ENCODE measurements at places on chromosomes 6 and 20. TPM values are rescaled to one million over a fixed set of nuclear protein-coding genes. Genes with fewer than 3 reads are reported as not detected.

SLC17A2 gene
- total RNA-seq: not detected

COL9A1 gene
- not detected for total RNA-seq

DNA sequence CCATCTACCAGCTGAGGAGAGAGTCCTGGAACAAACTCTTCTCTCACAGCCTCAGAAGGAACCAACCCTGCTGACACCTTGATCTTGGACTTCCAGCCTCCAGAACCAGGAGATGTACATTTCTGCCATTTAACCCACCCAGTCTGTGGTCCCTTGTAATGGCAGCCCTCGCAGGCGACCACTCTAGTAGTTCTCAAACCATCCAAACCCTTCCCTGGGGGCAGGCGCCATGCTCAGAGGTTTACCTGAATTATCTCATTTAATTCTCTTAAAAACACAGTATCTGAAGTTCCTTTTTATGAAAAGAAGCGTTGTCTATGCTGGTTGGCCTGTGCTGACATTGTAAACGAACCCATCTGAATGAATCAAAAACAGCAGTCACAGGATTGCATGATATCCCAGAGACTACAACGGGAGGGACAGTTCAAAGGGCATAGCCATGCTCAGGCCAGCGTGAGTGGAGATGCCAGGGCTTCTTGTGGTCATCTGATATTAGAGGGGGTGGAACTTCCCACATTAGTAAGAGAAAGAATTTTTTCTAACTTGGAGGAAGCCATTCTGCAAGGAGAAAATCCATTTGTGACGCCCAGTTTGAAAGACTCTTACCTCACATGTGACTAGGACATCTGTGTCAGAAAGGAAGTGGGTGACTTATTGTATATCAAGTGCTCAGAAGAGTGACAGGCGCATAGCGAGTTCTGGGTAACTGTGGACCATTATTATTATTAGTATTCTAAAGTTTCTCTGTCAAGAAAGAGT is 17.2 kb upstream of the TAGAP start:
- DNase-seq: no peak

DNA sequence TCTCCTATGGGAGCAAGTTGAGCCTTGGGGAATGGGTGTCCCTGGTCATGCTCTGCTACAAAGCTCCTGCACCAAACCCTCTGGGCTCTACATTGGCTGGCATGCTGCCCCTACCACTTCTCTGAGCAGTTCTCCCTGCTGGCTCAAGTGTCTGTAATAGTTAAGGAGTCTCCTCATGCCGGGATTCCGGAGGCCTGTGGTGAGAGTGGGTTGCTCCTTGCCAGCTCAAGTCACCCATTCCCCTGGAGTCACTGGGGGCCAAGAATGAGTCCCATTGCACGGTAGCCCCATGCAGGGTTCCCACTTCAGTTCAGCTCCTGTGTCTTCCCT is 173.9 kb downstream of the PRDM13 start:
- DNase-seq: no peak

- no peak for DNase-seq
These were observed 61.7 kb upstream of the NUP153 start for GRCh38 chr6:17768388-17768787.

GRCh38 chr6:51511081-51511480 is 576.3 kb downstream of the PKHD1 start:
- no peak for DNase-seq

GRCh38 chr20:62503401-62504178 is 27.8 kb upstream of the GATA5 start:
- DNase-seq: no peak

GRCh38 chr6:111552241-111552744 is 53.4 kb downstream of the TRAF3IP2 start:
- no peak for DNase-seq

- DNase-seq: no peak
These were observed 52.3 kb downstream of the RNGTT start for GRCh38 chr6:88910922-88911778.

DNA sequence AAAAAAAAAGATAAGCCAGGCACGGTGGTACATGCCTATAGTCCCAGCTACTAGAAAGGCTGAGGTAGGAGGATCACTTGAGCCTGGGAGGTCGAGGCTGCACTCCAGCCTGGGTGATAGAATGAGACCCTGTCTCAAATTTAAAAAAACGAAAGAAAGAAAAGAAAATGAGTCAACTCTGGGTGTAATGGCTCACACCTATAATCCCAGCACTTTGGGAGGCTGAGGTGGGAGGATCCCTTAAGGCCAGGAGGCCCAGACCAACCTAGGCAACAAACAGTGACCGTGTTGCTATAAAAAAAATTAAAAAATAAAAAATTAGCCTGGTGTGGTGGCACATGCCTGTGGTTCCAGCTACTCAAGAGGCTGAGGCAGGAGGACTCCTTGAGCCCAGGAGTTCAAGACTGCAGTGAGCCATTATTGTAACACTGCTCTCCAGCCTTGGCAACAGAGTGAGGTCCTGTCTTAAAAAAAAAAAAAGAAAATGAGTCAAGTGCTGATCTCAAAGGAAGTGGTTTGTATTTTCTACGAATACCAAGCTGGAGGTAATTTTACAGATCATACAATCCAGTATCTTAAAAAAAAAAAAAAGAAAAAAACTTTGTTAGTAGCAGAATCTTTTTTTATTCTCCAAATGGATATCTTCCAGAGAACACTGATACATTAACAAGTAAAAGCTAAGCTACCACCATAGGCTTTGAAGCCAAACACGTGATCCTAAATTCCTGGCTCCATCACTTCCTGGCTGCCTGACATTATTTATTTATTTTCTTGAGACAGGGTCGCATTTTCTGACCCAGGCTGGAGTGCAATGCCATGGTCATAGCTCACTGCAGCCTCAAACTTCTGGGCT is 5.7 kb downstream of the COMMD7 start:
- no peak for DNase-seq

GRCh38 chr6:141550471-141550870 is 582.3 kb upstream of the GJE1 start:
- no peak for DNase-seq

RAET1G gene
- 1.2 TPM for total RNA-seq

DEFB121 gene
- total RNA-seq: not detected

VIP gene
- total RNA-seq: not detected

- no peak for DNase-seq
These were observed 801 bp downstream of the TBPL1 start for GRCh38 chr6:133953634-133954415.

HSPA1L gene
- 0.82 TPM for total RNA-seq

GRCh38 chr6:148578489-148578814 is 168.4 kb upstream of the UST start:
- no peak for DNase-seq

DNA sequence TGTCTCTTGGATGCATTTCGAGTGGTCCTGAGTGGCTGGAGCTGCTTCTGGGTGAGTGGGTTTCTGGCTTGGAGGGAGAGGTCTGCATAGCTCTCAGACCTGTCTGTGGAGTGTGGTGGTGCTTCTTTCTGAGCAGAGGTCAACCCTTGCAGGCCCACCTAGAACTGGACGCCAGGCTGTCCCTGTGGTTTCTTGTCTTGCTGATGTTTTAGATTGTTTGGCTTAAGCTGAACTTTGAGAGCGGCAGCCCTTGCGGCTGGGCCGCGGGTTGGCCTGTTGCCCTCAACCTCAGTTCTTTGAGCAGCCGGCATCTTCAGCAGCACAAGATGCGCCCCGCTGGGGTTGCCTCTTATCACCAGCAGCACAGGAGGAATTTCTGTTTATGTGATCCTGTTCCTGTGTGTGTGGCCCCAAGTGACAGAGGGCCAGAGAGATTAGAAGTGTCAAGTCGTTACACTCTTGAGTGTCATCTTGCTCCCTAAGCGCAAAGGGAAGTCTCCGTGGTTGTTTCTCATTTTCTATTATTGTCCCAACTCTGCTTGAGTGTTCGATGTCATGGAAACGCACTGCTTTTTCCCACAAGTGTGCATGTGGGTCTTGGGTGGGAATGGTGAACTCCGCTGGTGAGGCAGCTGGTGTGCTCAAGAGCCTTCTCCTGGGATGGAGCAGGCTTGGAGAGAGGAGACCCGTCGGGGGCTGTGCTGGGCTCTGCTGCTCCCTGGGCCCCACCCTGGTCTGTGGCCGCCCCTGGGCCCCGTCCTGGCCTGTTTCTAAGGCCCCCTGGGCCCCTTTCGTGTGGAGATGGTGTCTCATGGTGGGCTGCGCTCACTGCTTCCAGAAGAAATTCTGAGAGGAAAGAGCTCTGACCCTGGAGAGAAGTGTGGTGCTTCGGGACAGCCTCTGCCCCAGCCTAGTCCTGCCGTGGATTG is 20.1 kb upstream of the SLC22A1 start:
- no peak for DNase-seq

GRCh38 chr20:46433051-46433450 is 26.6 kb upstream of the ELMO2 start:
- no peak for DNase-seq

GRCh38 chr20:49587111-49587570 is 19.2 kb upstream of the PTGIS start:
- DNase-seq: no peak

DNA sequence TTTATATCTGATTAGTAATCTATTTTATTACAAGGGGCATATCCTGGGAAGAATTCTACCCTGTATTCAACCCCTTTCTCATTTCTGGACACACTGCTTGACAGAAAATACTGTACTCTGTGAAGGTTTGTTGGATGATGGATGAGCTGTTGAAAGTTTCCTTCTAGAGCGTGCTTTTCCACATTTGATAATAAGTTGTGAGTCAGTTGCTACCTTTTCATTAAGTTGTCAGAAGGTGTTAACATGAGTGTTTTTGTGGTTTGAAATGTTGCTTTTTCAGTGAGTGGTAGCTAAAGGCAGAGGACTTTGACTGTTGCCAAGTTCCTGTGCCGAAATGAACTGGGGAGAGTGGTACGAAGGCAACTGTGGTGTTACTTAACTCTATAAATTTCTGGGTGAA is 3.9 kb upstream of the ECI2 start:
- no peak for DNase-seq

RBM24 gene
- total RNA-seq: 5.1 TPM

DNA sequence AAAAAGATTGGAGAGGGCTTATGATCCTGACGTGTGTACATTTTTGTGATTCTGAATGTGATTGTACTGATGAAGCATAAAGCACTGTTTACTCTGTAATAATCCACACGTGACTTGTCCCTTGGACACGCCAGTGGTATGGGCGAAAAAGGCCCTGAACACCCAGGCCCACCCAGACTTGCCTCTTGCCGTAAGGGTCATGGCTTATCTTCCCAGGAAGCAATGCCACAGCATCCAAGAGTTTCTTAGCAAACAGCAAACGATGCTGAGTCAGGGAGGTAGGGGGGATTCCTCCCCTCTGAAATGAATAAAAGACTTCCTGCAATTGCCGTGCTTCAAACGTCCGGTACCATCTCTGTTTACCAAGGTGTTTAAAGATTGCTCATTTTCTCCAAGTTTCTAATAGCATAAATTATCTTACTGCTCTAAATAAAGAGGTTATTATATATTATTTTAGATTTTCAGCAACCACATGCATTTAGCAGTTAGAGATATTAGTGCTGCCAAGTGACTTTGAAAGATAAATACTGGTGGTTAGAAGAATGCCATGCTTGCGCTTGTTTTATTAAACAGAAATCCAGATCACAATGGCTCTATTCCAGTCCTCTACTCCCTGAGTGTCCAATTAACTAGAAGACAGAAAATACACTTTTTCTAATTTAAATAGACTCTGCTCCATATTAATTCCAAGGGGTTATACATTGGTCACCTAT is 212.8 kb upstream of the CST7 start:
- no peak for DNase-seq

DNA sequence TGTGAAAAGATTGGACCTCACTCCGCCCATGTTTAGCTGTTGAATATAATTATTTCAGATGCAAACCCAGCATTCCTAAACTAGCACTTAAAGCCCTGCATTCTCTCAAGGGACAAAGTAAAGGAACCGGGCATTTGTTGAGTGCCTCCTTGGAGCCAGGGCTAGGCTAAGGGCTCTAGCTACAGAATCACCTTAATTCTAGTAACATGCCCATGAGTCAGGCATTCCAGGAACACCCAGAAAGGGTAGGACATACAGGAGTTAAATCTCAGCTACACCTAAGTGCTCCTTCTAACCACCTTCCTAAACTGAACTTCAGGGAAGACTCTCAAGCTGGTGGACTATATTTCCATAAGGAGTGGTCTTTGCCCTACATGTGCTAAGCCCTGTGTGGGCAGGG is 89.4 kb downstream of the SLC24A3 start:
- DNase-seq: no peak

TSHZ2 gene
- not detected for total RNA-seq

DNA sequence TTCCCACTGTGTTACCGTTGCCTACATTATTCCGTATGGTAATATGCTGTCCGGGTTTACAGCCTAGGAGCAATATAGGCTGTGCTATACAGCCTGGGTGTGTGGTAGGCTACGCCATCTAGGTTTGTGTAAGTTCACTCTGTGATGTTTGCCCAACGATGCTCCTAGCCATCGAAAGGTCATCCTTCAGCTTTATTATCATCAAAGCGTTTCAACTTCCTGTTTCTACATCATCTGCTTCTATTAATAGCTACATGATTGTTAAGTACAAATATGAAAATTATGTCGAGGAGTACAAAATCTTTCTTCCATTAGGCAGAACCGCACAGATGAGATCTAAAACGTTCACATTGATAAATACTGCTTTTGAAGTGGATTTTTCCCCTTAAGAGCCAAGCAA is 69.9 kb downstream of the PPP1R14C start:
- DNase-seq: no peak

DNA sequence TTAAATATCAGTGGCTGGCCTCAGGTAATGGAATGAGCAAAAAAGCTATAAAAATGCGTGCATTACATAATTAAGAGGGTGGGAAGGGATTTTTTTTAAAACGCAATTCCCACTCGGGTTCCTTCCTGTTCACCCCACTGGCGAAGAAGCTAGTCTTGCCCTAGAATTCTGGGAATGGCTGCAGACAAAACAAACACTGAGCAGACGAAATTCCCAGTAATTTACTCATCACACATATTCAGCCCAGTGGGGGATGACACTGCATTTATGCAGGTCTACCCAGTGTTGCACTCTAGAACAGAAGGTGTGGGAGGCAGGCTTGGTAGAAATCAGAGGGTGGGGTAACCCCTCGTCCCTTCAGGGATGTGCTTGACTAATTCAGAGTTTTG is 2695.0 kb upstream of the DEFB115 start:
- peak; percentile 84 for DNase-seq
